Right atrium auricular region (tissue), 2 donors: ENCODE measurements at places on chromosomes 7 and 10.

- DNase-seq = no peak
- H3K4me1 ChIP-seq = peaks cover 7% of the 10 kb centered on the region
- no peaks in the 10 kb centered on the region for H3K36me3 ChIP-seq
- H3K27me3 ChIP-seq = no peaks in the 10 kb centered on the region
- H3K27ac ChIP-seq = no peak overlapping the region
- H3K4me3 ChIP-seq = no peak overlapping the region
These were observed 112.8 kb upstream of the AHR start for GRCh38 chr7:17185690-17186070.

DNA sequence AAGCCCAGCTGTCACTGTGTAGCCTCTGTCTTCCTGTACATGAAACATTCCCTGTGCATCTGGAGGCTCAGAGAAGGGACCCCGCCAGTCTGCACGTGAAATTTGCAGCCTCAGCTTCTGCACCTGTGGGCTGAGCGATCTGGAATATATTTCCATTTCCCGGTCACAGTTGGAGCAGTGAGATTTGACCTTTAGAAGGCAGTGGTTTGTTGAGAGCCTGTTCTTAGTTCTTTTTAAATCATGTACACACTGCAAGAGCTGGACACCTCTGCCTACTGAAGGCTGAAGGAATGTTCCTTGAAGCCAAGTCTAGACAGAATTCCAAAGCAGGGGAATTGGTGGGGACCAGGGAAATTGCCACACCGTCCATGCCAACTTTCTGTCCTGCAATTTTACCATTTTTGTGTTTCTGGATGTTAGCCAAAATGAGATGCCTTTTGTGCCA is 706.6 kb downstream of the INHBA start:
- H3K4me1 ChIP-seq = no peaks in the 10 kb centered on the region
- H3K27ac ChIP-seq = no peak overlapping the region
- H3K36me3 ChIP-seq = no peaks in the 10 kb centered on the region

- H3K27ac ChIP-seq = no peak overlapping the region
- no peak for DNase-seq
- H3K4me3 ChIP-seq = no peak overlapping the region
- no peaks in the 10 kb centered on the region for H3K4me1 ChIP-seq
These were observed 620.6 kb downstream of the SUGCT start for GRCh38 chr7:40755438-40755837.

DNA sequence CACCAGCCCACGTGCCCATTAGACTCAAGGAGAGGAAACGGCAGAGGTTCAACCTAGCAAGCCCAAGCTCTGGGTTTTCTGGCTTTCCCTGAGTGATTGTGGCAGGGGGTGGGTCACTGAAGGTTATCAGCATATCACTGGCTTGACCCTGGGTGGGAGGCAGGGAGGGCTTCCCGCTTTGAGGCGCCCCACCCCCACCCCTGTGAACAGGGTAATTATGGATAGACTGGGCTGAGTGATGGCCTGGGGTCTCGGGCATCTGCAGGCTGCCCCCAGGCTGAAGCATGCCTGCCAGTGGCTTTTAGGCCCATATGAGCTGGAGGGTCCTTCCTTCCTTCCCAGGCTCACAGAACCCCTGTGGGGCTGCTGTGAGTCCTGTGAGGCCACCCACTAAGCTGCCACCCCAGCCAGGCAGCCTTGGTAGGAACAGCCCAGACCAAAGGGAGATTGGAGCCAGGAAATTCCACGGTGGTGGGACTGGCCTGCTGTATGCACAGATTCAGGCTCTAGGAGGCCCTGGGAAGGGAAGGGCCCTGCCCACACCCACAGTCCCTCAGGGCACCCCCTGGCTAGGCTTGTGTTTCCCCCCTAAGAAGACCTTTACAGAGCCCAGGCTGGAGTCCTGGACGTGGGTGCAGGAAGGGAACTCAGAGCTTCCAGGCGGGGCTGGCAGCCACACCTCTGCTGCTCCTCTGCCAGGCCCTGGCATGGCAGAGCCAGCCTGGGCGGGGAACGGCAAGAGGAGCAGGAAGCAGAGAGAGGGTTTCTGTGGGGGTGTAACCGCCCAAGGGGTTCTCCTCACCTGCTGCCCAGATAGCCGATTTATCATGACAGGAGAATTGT is 33.1 kb downstream of the GPRIN2 start:
- no peak overlapping the region for H3K27ac ChIP-seq
- H3K4me3 ChIP-seq = no peak overlapping the region
- no peaks in the 10 kb centered on the region for H3K4me1 ChIP-seq

DNA sequence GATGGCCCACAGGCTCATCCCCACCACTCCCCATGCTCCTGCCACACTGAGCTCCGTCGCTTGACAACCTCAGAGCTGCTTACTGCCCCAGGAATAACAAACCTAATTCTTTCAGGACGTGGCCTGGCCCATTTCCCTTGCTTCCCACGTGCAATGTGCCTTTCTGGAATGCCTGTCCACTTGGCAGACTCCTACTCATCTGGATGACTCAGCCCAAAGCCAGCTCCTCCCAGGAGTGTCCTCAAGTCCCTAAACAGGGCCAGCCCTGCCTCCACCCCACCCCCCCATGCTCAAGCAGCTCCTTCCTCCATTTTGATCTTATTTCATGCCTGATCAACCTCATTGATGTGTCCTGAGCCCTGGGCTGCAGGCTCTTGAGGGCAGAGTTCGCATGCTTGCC is 164.9 kb upstream of the RNF32 start:
- no peak overlapping the region for H3K27ac ChIP-seq
- no peaks in the 10 kb centered on the region for H3K4me1 ChIP-seq
- H3K27me3 ChIP-seq = no peaks in the 10 kb centered on the region
- DNase-seq = no peak

- H3K36me3 ChIP-seq = no peaks in the 10 kb centered on the region
- no peak for DNase-seq
- no peaks in the 10 kb centered on the region for H3K27me3 ChIP-seq
- no peak overlapping the region for H3K4me3 ChIP-seq
- no peak overlapping the region for H3K27ac ChIP-seq
These were observed 157.3 kb upstream of the COL1A2 start for GRCh38 chr7:94237417-94237816.

GRCh38 chr7:159070431-159071148 is 74.1 kb downstream of the VIPR2 start:
- no peak for DNase-seq
- no peaks in the 10 kb centered on the region for H3K36me3 ChIP-seq
- H3K4me3 ChIP-seq = no peak overlapping the region
- H3K4me1 ChIP-seq = no peaks in the 10 kb centered on the region

DNA sequence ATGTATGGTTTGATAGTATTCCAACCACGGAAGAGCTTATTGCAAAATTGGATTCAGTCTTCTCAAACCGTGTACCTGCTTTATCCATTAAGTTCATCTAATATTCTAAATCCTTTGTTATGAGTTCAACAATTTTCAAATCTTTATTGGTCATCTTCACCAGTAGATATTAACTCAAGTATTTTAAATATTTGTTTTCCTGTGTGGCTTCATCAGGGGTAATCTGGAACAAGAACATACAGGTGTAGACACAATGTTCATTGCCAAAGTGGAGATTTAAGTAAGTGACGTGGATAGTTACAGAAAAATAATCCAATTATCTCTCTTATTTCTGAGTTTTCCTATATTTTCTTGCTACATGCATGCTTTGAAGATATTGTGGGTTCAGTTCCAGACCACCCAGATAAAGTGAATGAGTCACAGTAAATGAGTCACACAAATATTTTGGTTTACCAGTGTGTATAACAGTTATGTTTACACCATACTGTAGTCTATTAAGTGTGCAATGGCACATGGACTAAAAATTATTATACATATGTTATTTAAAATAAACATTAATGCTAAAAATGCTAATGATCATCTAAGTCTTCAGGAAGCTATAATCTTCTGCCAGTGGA is 429.0 kb upstream of the POT1 start:
- no peaks in the 10 kb centered on the region for H3K36me3 ChIP-seq
- no peak overlapping the region for H3K4me3 ChIP-seq
- no peak overlapping the region for H3K27ac ChIP-seq
- H3K4me1 ChIP-seq = no peaks in the 10 kb centered on the region

- H3K27me3 ChIP-seq = no peaks in the 10 kb centered on the region
- H3K27ac ChIP-seq = no peak overlapping the region
- no peak for DNase-seq
- H3K4me3 ChIP-seq = no peak overlapping the region
These were observed 45.2 kb downstream of the PNLIPRP3 start for GRCh38 chr10:116472891-116473290.
